ENCODE measurements at places on chromosomes 16 and 17. TPM values are rescaled to one million over a fixed set of nuclear protein-coding genes. Genes with fewer than 3 reads are reported as not detected.

GRCh38 chr16:2036200-2036966, 9.7 kb downstream of the NHERF2 start:
- H3K27ac ChIP-seq = peak overlapping the region; percentile 2
- DNase-seq = no peak
- H3K36me3 ChIP-seq = no peaks in the 10 kb centered on the region
- H3K4me1 ChIP-seq = no peaks in the 10 kb centered on the region
- no peaks in the 10 kb centered on the region for H3K27me3 ChIP-seq

DNA sequence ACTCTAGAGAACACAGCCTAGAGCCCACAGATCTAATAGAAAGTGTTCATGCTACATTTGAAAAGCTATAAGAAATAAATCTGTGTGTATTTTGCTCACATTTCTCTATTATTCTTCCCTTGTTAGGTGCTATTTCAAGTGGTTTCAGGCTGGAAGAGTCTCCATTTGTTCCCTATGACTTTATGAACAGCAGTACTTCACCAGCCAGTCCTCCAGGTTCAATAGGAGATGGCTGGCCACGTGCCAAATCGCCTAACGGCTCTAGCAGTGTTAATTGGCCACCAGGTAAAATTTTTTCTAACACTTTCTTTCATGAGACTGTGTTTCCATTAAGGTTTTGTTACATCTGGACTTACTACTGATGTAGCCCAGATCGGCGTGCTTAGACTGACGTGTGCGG, 30.7 kb upstream of the SLC5A11 start:
- H3K4me3 ChIP-seq = no peak overlapping the region
- no peak overlapping the region for H3K27ac ChIP-seq
- no peaks in the 10 kb centered on the region for H3K4me1 ChIP-seq
- H3K36me3 ChIP-seq = peaks cover 41% of the 10 kb centered on the region
- H3K27me3 ChIP-seq = no peaks in the 10 kb centered on the region

GRCh38 chr16:1920727-1921171, 2.5 kb upstream of the HS3ST6 start:
- no peaks in the 10 kb centered on the region for H3K4me1 ChIP-seq
- DNase-seq = peak; percentile 52
- H3K27me3 ChIP-seq = peaks cover 75% of the 10 kb centered on the region
- no peak overlapping the region for H3K27ac ChIP-seq

DNA sequence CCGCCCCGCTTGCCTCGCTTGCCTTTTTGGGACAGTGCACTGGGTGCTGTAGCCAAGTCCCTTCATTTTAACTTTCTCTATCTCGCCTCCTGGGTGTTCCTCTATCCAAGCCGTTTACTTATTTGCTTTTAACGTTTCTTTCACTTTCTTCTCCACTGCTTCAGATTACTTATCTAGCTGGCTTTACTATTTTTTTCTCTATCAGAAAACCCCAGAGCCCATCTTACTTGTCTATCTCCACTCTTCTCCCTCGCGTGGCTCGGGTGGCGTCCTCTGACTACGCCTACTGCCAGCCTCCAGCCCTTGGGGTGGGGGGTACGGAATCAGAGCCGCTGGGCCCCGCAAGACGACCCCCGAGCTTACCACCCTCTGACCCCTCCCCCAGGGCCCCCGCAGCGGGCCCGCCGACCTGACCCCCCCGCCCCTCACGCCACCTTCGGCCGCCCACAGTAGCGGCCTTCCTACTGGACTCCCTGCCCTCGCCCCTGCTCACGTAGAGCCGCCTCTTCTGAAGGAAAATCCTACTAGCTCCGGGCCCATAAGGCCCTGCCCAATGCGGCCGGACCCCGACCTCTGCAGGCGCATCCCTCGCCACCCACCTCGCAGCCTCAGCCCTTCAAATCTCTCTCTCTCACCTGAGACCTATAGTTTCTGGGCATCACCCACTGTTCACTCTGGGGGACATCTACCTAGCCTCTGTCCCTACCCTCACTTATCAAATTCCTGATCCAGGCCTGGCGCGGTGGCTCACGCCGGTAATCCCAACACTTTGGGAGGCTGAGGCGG, 1.0 kb upstream of the SLC12A4 start:
- H3K27ac ChIP-seq = peak overlapping the region; percentile 90
- DNase-seq = no peak
- H3K4me1 ChIP-seq = no peaks in the 10 kb centered on the region
- H3K27me3 ChIP-seq = no peaks in the 10 kb centered on the region
- H3K4me3 ChIP-seq = peak overlapping the region; percentile 70

TNFRSF13B gene
- 2.0 TPM for polyA plus RNA-seq

TBX6 gene
- polyA plus RNA-seq = 0.87 TPM

ALDH3A1 gene
- 5.8 TPM for polyA plus RNA-seq

GRCh38 chr17:45052052-45052772, 780 bp upstream of the DCAKD start:
- H3K27me3 ChIP-seq = no peaks in the 10 kb centered on the region
- H3K27ac ChIP-seq = peak overlapping the region; percentile 90
- no peaks in the 10 kb centered on the region for H3K36me3 ChIP-seq
- peak overlapping the region; percentile 68 for H3K4me3 ChIP-seq

DNA sequence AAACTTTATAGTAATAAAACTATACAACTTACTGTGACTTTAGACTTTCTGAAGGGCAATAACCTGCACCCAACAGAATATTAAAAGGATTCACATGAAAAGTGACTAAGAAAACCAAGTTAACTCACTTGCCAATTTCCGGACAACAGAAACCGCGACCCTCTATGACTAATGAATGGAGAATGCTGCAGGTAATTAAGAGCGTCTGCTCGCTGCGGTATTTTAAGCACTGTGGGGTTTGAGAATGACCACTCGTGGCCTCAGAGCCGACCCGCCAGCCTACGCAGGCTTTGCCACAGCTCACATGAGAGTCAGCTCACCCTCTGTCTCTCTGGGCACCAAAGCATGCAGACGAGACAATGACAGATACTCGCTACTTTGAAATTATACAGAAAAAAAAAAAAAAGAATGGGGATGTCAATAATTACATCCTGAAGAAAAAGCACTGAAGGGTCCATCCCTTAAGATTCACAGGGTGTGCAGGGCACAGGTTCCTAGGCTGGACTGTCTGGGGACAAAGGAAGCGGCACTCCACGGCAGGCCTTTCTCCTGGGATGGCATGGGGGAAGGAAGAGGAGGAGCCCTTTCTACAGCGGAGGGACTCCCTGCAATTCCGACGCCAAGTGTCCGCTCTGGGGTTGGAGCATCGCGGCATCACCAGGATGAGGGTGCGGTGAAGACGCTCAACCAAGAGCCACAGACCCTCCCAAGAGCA, 35.0 kb downstream of the ZCCHC14 start:
- no peak overlapping the region for H3K4me3 ChIP-seq
- H3K4me1 ChIP-seq = no peaks in the 10 kb centered on the region
- no peak overlapping the region for H3K27ac ChIP-seq
- no peaks in the 10 kb centered on the region for H3K27me3 ChIP-seq
- peak; percentile 72 for DNase-seq
- H3K36me3 ChIP-seq = peaks cover 5% of the 10 kb centered on the region

- H3K27ac ChIP-seq = no peak overlapping the region
- H3K27me3 ChIP-seq = no peaks in the 10 kb centered on the region
- H3K4me1 ChIP-seq = no peaks in the 10 kb centered on the region
- DNase-seq = no peak
- H3K36me3 ChIP-seq = no peaks in the 10 kb centered on the region
Observed at GRCh38 chr16:78127130-78127529, 27.7 kb downstream of the WWOX start.

DNA sequence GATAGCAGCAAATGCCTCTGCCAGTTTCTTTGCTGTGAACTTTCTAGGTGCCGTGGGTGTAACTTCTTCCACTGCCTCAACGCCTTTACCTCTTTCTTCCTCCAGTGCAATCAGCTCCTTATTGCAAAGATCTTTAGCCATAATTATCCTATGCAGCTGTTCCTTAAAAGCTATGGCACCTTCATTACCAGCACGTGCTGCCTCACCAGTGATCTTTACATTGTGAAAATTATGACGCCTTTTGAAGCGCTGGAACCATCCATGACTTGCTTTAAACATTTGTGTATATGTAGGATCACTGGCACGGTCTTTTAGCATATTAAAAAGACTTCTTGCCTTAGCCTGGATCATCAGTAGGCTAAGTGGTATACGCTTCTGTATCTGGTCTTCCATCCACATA, 8.0 kb downstream of the PTRH2 start:
- DNase-seq = no peak
- H3K4me3 ChIP-seq = no peak overlapping the region
- H3K4me1 ChIP-seq = peaks cover 11% of the 10 kb centered on the region
- peaks cover 1% of the 10 kb centered on the region for H3K36me3 ChIP-seq
- no peak overlapping the region for H3K27ac ChIP-seq

GRCh38 chr16:77647726-77648125, 74.6 kb upstream of the NUDT7 start:
- H3K27ac ChIP-seq = no peak overlapping the region
- no peaks in the 10 kb centered on the region for H3K4me1 ChIP-seq
- H3K4me3 ChIP-seq = no peak overlapping the region
- no peak for DNase-seq

GRCh38 chr17:61451538-61452300, 503 bp upstream of the TBX4 start:
- no peaks in the 10 kb centered on the region for H3K36me3 ChIP-seq
- H3K4me3 ChIP-seq = no peak overlapping the region
- no peak overlapping the region for H3K27ac ChIP-seq
- H3K27me3 ChIP-seq = peaks cover 81% of the 10 kb centered on the region
- no peaks in the 10 kb centered on the region for H3K4me1 ChIP-seq

SOST gene
- not detected for polyA plus RNA-seq

DNA sequence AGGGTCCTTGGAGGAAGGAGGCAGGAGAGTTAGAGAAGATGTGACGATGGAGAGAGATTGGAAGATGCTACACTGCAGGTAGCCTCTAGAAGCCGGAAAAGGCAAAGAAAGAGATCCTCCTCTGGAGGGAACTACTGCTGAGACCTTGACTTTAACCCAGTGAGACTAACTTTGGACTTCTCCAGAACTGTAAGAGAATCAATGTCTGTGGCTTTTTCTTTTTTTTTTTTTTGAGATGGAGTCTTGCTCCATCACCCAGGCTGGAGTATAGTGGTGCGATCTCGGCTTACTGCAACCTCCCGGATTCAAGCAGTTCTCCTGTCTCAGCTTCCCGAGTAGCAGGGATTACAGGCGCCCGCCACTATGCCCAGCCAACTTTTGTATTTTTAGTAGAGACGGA, 8.7 kb downstream of the BCL7C start:
- no peaks in the 10 kb centered on the region for H3K4me1 ChIP-seq
- no peak overlapping the region for H3K27ac ChIP-seq
- no peak for DNase-seq
- peaks cover 77% of the 10 kb centered on the region for H3K36me3 ChIP-seq

- DNase-seq = peak; percentile 44
- H3K27me3 ChIP-seq = no peaks in the 10 kb centered on the region
- no peaks in the 10 kb centered on the region for H3K36me3 ChIP-seq
- H3K27ac ChIP-seq = no peak overlapping the region
- H3K4me3 ChIP-seq = no peak overlapping the region
- H3K4me1 ChIP-seq = peaks cover 18% of the 10 kb centered on the region
Observed at GRCh38 chr17:44223541-44224071, 4.1 kb upstream of the UBTF start.

- no peak for DNase-seq
- no peaks in the 10 kb centered on the region for H3K27me3 ChIP-seq
- peak overlapping the region; percentile 65 for H3K4me3 ChIP-seq
- H3K27ac ChIP-seq = no peak overlapping the region
Observed at GRCh38 chr17:1398028-1398427, 2.0 kb downstream of the YWHAE start.

NPIPA5 gene
- polyA plus RNA-seq = 8.9 TPM

GRCh38 chr17:72382971-72383722, 262.3 kb downstream of the SOX9 start:
- no peak overlapping the region for H3K4me3 ChIP-seq
- no peak for DNase-seq
- H3K27ac ChIP-seq = no peak overlapping the region
- H3K36me3 ChIP-seq = no peaks in the 10 kb centered on the region
- H3K27me3 ChIP-seq = no peaks in the 10 kb centered on the region

DNA sequence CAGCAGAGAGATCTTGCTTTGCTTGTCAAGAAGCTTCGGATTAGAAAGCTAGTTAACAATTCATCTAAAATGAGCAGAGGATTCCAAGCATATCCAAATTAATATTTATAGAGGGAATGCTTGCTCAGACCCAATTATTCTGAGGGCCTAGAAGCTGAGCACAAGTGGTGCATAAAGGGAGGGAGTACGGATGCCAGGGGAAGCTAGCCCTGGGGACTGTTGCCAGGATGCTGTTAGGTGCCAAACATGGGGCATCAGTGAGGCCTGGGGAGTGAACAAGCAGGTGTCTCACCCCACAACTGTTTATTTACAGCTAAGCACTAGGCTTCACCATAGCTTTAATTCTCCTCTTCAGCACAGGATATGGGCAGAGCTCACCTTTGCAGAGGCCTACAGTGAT, 684.1 kb upstream of the C16orf82 start:
- H3K27me3 ChIP-seq = no peaks in the 10 kb centered on the region
- H3K36me3 ChIP-seq = no peaks in the 10 kb centered on the region
- no peak overlapping the region for H3K4me3 ChIP-seq
- no peak for DNase-seq

DNA sequence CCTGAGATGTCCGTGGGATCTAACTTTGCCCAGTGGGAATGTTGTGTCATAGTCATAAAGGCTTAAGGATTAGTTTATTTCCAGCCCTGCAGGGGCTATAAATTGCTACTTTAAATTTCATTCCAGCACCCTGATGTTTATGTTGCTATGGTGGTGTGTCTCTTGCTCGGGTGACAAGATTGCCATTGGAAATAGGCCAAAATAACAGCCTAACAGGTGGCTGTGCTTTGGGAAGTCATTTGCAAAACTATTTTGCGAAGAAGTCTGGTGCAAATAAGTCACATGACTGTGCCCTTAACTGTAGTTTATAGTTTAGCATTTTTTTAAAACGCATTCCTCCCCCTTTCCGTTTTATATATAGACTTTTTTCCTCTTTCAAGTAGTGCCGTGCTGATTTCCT, 23.1 kb downstream of the PITPNC1 start:
- no peak overlapping the region for H3K27ac ChIP-seq
- DNase-seq = no peak
- no peak overlapping the region for H3K4me3 ChIP-seq
- H3K4me1 ChIP-seq = peaks cover 9% of the 10 kb centered on the region

- peak overlapping the region; percentile 74 for H3K4me3 ChIP-seq
- peak overlapping the region; percentile 98 for H3K27ac ChIP-seq
- H3K36me3 ChIP-seq = no peaks in the 10 kb centered on the region
Observed at GRCh38 chr17:19000531-19001325, 3.8 kb downstream of the FAM83G start.

DNA sequence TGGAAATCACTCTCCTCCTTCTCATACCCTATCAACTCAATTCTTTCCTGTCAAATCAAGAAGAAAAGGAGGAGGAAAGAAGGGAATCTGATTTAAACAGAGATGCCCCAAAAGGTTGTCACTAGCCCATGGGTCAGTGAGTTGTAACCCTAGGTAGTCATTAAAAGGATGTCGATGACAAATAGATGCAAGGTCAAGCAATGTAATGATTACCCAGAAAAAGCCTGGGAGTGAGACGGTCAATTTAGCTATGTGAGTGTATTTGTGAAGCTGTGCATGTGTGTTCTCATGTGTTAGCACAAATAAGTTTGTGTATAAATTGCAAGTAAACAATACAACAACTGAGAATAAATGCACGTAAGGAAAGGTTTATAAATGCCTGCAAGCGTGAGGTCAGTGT, 190.5 kb upstream of the PMFBP1 start:
- no peaks in the 10 kb centered on the region for H3K4me1 ChIP-seq
- no peak overlapping the region for H3K27ac ChIP-seq
- no peaks in the 10 kb centered on the region for H3K27me3 ChIP-seq
- H3K36me3 ChIP-seq = no peaks in the 10 kb centered on the region
